Activated CD8-positive, alpha-beta T cell treated with anti-CD3 and anti-CD28 coated beads for 36 hours (primary cell): ENCODE measurements at places on chromosomes 6 and 20.
A peak's percentile ranks its signal among the peaks of the same experiment; 100 is the strongest.

DNA sequence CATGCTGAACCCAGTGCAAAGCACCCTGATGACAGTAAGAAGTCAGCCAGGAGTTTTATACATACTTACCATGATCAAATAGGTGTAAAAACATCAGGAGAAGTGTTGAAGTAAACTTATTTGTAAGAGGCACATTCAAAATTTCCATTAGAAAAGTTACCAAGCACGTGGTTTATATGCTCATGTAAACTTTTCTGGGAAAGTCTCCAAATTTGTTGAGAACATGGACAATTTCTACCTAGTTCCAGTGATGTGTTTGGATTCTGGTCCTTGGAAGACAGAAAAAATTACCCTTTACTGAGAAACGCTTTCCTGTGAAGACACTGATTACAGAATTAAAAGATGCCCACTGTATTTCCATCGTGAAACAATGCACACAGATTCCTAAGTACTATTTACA is 288.9 kb upstream of the CDH4 start:
- H3K4me1 ChIP-seq: no peaks in the 10 kb centered on the region
- no peak overlapping the region for H3K4me3 ChIP-seq
- no peaks in the 10 kb centered on the region for H3K27me3 ChIP-seq
- no peak for DNase-seq

DNA sequence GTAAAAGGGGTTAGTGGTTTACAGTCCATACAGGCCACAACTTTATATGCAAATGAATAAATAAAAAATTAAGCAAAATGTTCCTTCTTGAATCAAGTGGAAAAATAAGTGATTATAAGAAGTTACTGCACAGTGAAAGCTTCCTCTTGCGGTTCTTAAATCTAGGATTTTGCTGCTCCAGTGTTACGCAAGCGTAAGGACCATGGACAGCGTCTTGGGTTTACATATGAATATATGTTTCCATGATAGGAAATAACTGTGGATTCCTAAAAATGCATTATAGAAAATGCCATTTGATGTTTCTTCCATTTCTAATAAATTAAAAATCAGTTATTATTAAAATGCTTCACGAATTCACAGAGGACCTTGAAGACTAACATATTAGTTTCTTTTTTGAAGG is 176.6 kb upstream of the POU3F2 start:
- no peaks in the 10 kb centered on the region for H3K36me3 ChIP-seq
- no peak overlapping the region for H3K4me3 ChIP-seq
- peak; percentile 35 for DNase-seq
- no peaks in the 10 kb centered on the region for H3K4me1 ChIP-seq

- H3K36me3 ChIP-seq: no peaks in the 10 kb centered on the region
- DNase-seq: no peak
- H3K4me1 ChIP-seq: no peaks in the 10 kb centered on the region
- peaks cover 4% of the 10 kb centered on the region for H3K27me3 ChIP-seq
- no peak overlapping the region for H3K4me3 ChIP-seq
Observed at GRCh38 chr20:58575776-58576602, 60.8 kb upstream of the APCDD1L start.

- peak overlapping the region; percentile 16 for H3K27ac ChIP-seq
- peaks cover 11% of the 10 kb centered on the region for H3K4me1 ChIP-seq
- no peaks in the 10 kb centered on the region for H3K36me3 ChIP-seq
- no peak overlapping the region for H3K4me3 ChIP-seq
Observed at GRCh38 chr6:44049163-44049988, 77.9 kb downstream of the MRPL14 start.

DNA sequence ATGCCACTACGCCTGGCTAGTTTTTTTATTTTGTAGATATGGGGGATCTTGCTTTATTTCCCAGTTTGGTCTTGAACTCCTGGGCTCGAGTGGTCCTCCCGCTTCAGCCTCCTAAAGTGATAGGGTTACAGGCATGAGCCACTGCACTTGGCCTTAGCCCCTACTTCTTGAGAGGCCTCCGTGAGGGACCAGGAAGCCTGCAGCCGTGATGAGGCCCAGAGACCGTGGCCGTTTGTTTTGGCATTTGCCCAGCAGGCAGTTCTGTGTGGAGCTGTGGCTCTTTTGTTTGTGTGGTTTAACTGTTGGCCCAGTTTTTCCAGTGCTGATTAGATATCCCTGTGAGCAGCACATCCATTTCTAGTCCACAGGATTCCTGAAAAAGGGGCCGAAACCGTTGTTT is 39.8 kb downstream of the SRSF3 start:
- no peaks in the 10 kb centered on the region for H3K27me3 ChIP-seq
- H3K27ac ChIP-seq: no peak overlapping the region
- H3K4me1 ChIP-seq: no peaks in the 10 kb centered on the region
- no peaks in the 10 kb centered on the region for H3K36me3 ChIP-seq

GRCh38 chr6:151075527-151075926 is 164.2 kb upstream of the AKAP12 start:
- no peaks in the 10 kb centered on the region for H3K27me3 ChIP-seq
- H3K36me3 ChIP-seq: peaks cover 57% of the 10 kb centered on the region
- DNase-seq: no peak

- peaks cover 35% of the 10 kb centered on the region for H3K4me1 ChIP-seq
- DNase-seq: no peak
- peak overlapping the region; percentile 11 for H3K27ac ChIP-seq
Observed at GRCh38 chr20:50895111-50895830, 36.0 kb downstream of the ADNP start.

DNA sequence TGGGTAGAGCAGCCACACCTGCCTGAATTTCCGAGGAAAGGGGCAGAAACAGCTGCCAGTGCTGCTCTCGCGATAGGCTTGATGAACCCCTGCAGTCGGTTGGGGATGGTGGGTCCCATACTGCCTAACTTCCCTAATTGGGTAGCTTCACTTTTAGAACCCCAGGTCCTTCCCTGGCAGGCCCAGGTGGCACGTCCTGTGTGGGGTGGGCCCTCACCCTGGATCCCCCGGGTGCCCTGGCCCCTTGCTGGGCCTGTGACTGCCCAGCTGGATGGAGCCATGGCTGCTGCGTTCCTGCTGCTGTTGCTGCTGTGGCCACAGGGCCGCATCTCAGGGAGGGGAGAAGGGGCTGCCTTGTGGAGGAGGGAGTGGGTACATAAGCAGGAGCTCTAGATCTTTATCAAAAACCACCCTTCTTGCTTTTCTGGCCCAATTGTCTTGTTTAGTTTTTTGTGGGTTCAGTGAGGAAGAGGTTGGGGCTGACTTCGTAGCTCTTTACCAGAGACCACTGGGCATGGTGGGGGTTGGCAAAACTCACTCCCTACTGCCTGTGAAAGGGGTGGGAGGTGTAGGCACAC is 19.2 kb downstream of the TREML4 start:
- no peak overlapping the region for H3K27ac ChIP-seq
- no peaks in the 10 kb centered on the region for H3K36me3 ChIP-seq
- peaks cover 12% of the 10 kb centered on the region for H3K4me1 ChIP-seq
- no peaks in the 10 kb centered on the region for H3K27me3 ChIP-seq
- no peak for DNase-seq
- H3K4me3 ChIP-seq: no peak overlapping the region

DNA sequence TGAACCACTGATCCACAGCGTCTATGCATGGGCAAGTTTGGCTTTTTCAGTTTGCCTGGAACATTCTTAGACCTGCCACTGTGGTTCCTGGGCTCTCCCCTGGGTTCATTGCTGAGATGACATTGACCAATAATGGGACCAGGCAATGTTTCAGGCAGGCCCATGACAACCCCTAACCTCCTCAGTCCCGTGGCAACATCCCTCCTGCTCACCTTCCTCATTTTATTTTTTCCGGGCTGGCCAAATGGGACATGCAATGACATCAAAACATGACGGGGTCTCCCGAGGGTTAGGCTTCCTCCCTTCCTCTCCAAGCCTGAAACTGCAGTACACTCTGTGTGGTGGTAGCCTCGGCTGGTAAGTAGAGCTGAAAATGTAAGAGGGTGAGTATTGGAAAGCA is 234.0 kb upstream of the RREB1 start:
- H3K36me3 ChIP-seq: no peaks in the 10 kb centered on the region
- no peak overlapping the region for H3K4me3 ChIP-seq
- peaks cover 4% of the 10 kb centered on the region for H3K4me1 ChIP-seq
- no peak overlapping the region for H3K27ac ChIP-seq

GRCh38 chr20:24632581-24632980 is 163.2 kb downstream of the SYNDIG1 start:
- H3K27ac ChIP-seq: no peak overlapping the region
- DNase-seq: no peak
- H3K4me1 ChIP-seq: peaks cover 6% of the 10 kb centered on the region
- peaks cover 5% of the 10 kb centered on the region for H3K27me3 ChIP-seq

DNA sequence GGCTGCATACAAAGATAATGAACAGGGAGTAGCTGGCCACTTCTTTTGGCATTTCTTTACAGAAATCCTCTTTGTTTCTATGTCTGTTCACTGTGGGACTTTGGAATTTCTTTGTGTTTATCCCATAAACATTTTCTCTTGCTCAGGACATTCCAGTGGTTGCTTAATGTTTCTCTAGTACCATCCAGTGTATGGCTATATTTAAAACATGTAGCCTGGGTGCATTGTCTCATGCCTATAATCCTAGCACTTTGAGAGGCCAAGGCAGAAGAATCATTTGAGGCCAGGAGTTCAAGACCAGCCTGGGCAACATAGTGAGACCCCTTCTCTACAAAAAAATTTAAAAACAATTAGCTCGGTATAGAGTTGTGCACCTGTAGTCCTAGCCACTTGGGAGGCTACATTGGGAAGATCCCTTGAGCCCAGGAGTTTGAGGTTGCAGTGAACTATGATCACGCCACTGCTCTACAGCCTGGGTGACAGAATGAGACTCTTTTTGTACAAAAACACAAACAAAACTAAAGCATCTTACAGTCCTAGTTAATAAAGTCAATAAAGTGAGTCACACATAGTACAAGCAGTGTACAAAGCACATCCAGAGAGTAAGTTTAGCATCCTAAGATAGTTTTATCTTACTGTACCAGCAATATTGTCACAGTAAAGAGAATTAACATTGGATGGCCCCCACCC is 63.3 kb downstream of the ZFAND3 start:
- DNase-seq: no peak
- no peak overlapping the region for H3K27ac ChIP-seq
- H3K36me3 ChIP-seq: peaks cover 8% of the 10 kb centered on the region
- no peaks in the 10 kb centered on the region for H3K27me3 ChIP-seq
- H3K4me1 ChIP-seq: peaks cover 37% of the 10 kb centered on the region
- no peak overlapping the region for H3K4me3 ChIP-seq

GRCh38 chr20:16263582-16263981 is 309.7 kb downstream of the KIF16B start:
- DNase-seq: no peak
- H3K27me3 ChIP-seq: no peaks in the 10 kb centered on the region
- no peak overlapping the region for H3K4me3 ChIP-seq

DNA sequence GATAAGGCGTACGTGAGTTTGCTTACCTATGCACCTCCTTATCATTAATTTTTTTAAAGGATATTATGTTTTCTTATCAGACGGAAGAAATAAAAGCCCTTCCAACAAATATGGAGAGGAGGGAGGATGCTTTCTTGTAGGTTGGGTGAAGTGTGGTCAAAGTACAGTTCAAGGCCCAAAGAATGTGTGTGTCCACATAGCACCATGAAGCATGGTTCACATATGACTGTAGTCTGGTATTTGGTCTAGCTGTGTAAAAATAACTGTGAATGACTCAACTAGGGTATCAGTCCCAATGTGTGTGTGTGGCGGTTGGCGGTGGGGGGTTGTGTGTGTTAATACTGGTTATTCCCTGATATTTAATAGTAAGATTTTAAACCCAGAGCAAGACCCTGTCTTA is 212.7 kb downstream of the TMEM242 start:
- H3K36me3 ChIP-seq: peaks cover 20% of the 10 kb centered on the region
- peaks cover 23% of the 10 kb centered on the region for H3K4me1 ChIP-seq
- DNase-seq: no peak
- no peaks in the 10 kb centered on the region for H3K27me3 ChIP-seq
- H3K4me3 ChIP-seq: no peak overlapping the region

- no peaks in the 10 kb centered on the region for H3K27me3 ChIP-seq
- H3K27ac ChIP-seq: no peak overlapping the region
- peaks cover 18% of the 10 kb centered on the region for H3K36me3 ChIP-seq
- H3K4me1 ChIP-seq: no peaks in the 10 kb centered on the region
Observed at GRCh38 chr6:145929037-145929633, 35.0 kb downstream of the SHPRH start.

DNA sequence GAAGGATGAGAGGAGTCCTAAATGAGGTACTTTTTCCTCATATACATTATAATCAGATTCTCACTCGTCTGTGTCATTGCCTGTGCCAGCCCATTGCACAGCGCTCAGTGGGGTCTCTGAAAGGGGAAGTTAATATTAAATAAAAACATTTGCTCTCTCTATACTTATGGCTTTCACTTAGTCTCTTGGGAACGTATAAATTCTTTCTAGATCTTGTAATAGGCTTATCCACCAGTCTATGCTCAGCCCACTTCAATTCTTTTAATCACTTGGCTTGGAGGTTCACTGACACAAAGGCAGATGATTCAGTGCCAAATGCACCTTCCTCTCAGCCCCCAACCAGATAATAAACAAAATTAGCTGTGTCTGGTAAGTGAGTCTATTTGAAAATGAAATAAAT is 164.3 kb upstream of the OGFRL1 start:
- H3K27ac ChIP-seq: no peak overlapping the region
- no peak for DNase-seq
- H3K4me1 ChIP-seq: no peaks in the 10 kb centered on the region
- H3K36me3 ChIP-seq: no peaks in the 10 kb centered on the region

GRCh38 chr6:105346052-105346451 is 56.8 kb downstream of the PREP start:
- no peak overlapping the region for H3K4me3 ChIP-seq
- no peaks in the 10 kb centered on the region for H3K27me3 ChIP-seq
- no peak overlapping the region for H3K27ac ChIP-seq
- peaks cover 57% of the 10 kb centered on the region for H3K36me3 ChIP-seq
- DNase-seq: no peak

DNA sequence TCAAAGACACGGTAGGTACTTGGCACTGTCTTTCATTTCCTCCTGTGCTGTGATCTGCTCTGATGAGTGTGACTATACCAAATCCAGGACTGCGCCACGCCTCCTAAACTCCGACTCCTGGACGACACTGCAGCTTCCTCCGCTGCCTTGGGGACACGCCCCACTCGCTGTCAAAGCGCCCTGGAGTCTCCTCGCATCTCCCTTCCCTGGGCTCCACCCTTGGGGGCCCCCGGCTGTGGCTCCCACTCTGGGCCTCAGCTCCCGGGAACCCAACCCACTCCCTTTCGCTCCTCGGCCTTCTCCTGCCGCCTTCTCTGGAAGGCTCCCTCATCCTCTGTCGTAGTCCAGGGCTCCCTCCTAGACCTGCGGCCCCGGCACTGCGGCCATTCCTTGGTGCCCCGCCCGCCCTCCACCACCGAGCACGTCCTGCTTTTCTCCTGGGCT is 61.2 kb downstream of the RSPH3 start:
- H3K36me3 ChIP-seq: no peaks in the 10 kb centered on the region
- peaks cover 6% of the 10 kb centered on the region for H3K27me3 ChIP-seq
- H3K27ac ChIP-seq: no peak overlapping the region
